ENCODE measurements at places on chromosomes 11 and 22. TPM values are rescaled to one million over a fixed set of nuclear protein-coding genes. Genes with fewer than 3 reads are reported as not detected.

OR8D1 gene
- total RNA-seq: 0.52 TPM

FBXO3 gene
- total RNA-seq: 64.6 TPM

ISX gene
- total RNA-seq: not detected

YWHAH gene
- total RNA-seq: 177 TPM

NCR3LG1 gene
- total RNA-seq: 5.8 TPM

WNT7B gene
- total RNA-seq: not detected

CD6 gene
- not detected for total RNA-seq

P4HA3 gene
- 0.52 TPM for total RNA-seq
